Peyer's patch (tissue), 4 donors: ENCODE measurements at places on chromosomes 1 and 21.

DNA sequence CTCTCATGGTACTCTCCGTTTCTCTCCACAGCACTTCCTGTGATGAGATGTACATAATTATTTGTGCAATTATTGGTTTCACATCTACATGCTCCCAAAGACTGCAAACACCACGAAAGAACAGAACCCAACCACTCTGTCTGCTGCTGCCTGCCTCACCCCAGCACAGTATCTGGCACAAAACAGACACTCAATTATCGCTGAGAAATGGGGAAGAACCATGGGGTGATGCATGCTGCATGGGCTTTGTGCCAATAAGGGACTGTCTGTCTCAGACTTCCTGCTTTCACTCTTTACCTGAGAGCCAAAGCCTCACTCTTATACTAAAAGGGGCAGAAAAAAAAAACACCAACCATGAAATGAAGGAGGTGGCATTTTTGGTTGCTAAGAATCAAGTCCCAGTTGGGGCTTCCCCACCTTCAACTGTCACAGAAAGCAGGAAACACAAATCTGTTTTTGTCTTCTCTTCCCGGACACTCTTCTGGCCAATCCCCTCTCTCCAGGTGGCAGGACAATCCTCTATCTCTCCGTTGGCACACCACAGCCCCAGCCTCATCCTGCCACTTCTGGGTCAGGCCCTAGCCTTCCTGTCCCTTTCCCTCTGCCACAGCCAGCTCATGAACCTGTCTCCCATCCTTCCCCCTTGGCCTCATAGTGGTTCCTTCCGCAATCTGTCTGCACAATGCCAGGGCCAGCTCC lies 82.0 kb downstream of the TGFBR3 start:
- DNase-seq = peak; percentile 64

DNA sequence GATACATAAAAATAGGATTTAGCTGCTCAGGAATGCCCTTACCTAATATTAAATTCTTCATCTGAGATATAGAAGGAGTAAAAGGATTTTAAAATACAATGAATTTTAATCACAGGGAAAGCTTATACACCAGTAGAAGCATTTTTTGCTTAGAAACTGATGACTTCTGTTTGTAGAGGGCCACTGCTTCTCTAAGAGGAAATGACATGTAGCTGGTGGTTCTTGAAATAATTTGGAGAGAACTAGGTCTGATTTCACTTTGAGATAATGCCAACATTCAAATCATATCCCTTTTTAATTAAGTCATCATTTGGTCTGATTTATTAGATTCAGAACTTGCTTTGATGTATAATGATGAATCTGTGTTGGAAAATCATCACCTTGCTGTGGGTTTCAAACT lies 166.6 kb upstream of the SGIP1 start:
- DNase-seq = no peak

GRCh38 chr1:40462956-40463590 lies 12.8 kb downstream of the ZFP69B start:
- DNase-seq = no peak

- DNase-seq = no peak
These were observed 267.0 kb downstream of the KCTD3 start for GRCh38 chr1:215833941-215834729.

DNA sequence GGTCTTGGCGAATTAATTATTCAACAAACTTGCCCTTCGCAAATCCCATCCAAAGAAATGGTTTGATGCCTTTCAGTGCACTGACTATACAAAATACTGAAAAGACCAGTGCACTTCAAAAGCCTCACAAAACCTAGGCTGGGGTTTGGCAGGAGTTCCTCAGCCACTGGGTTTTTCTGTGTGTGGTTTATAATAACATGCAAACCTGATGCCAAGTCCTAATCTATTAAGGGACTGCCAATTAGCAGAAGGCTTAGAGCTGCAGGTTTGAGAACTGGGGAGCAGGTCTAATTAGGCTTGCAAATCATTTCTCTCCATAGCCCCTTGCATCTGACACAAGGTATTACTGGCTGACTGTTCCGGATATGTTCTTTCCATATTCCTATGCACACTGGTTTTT lies 27.7 kb downstream of the PLPP3 start:
- no peak for DNase-seq

DNA sequence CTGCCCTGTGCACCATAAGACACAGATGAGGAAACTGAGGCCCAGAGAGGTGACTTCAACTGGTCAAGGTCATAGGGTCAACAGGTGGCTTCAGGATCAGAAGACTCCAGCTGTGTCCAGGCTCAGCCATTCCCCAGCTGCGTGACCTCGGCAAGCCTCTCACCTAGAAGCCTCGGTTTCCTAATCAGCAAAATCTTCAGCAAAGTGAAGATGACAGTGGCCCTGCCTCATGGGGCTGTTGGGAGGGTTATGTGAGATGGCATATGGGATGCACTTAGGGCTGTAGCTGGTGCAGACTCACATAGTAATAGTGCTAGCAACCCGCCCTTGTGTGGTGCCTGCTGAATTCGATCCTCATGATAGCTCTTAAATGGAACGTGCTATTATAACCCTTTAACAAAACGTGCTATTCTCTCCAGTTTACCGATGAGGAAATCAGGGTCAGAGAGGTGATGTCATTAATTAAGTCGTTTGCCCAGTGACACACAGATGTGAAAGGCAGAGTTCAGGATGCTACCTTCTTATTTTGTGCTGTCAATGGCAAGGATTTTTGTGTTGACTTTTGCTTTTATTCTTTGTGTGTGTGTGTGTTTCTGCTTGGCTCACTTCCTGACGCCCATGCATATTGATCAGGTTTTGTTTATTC lies 472.9 kb downstream of the MATN1 start:
- DNase-seq = no peak

- no peak for DNase-seq
These were observed 134.2 kb upstream of the HP1BP3 start for GRCh38 chr1:20921285-20921684.

DNA sequence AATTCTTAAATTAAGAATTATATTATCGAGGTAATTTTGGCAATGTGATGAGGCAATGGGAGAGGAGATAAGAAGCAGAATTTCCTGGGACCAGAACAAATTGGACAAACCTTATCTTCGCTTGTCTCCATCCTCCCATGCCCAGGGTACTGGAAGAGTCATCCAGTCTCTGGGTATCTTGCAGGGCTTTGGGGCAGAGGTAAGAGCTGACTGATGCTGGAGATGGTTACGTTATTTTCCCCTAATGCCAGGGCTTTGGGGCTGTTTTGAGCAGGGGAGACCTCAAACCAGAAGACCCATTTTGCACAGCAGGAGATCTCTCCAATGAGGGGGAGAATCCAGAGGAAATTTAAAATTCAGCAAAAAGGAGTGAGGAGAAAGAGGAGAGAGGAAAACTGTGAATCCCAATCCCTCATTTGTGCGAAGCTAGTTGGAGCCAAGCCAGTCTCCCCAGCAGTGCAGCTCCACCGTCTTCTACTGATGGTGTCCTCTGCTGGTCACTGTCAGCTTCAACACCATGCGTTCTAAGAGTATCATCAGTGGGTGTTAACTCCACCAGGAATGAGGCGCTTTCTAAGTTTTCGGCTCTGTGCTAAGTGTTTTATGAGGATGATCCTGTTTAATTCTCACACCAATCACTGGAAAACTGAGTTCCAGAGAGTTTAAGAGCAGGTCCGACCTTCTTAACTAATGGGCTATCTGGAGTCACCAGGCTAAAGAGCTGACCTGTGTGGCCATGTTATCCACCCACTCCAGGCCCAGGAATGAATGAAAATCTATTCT lies 86.8 kb upstream of the CD34 start:
- DNase-seq = peak; percentile 56

DNA sequence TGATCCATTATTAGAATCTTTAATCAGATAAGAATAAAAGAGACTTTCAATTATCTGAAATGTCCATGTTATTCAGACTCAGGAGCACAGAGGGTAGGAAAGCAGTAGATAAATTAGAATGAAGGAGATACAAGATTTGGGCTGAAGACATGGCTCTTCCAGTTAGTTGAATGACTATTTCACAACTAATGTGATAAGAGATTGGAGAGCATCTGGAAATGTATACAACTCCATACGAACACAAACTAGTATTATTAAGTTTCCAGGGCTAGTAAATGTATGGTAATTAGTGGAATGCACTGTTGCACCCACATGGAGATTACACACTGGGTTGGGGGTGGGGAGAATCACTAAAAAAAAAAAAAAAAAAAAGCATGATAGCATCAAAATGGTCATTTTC lies 618.0 kb downstream of the KIF26B start:
- no peak for DNase-seq

GRCh38 chr1:158686111-158687009 lies at the start of gene SPTA1:
Gene SPTA1 (minus strand): TSS chr1:158686715. CDS start chr1:158686517, 198 bp downstream.
- DNase-seq = no peak

- DNase-seq = no peak
These were observed 60.6 kb upstream of the STUM start for GRCh38 chr1:226487921-226488320.

- DNase-seq = no peak
These were observed 104.4 kb upstream of the USP25 start for GRCh38 chr21:15625363-15625762.

GRCh38 chr1:206893380-206893779 lies 3.9 kb upstream of the IL24 start:
- no peak for DNase-seq

GRCh38 chr1:118890851-118891384 lies 97.2 kb downstream of the TBX15 start:
- DNase-seq = no peak

GRCh38 chr21:17519965-17520609 lies 7.2 kb downstream of the CXADR start:
- DNase-seq = no peak

DNA sequence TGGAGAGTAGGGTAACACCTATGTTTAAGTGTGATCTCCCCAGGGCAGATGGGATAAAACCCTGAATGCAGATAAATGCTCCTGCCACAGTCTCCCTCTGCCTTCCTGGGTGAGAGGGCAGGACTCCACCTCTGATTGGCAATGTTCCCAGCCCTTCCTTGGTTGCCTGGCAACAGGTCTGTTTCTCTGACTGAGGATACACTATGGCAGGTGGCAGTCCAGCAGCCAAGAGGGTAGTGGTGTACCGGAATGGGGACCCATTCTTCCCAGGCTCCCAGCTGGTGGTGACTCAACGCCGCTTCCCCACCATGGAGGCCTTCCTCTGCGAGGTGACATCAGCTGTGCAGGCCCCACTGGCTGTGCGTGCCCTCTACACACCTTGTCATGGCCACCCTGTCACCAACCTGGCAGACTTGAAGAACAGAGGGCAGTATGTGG lies at the start of gene DCDC2B:
TSS of gene DCDC2B (plus strand) at position 199 of the 438 bp plus-strand sequence. CDS start at position 204, 5 bp downstream.
- DNase-seq = peak; percentile 92

DNA sequence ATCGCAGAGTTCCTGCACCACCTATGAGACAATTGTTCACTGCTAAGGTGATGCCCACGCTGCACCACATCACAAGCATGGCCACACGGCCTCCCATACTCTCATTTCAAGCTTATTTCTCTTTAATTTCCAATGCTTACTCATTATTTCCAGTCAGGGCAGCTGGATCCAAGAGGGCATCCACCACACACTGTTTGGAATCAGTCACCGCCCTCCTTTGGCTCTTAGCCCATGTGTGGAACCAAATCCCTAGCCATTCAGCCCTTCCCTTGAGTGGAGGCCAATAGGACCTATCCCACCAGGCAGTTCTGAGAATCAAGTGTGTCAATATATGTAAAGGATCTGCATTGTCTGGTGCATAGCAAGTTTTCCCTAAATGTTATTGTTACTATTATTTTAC lies 26.3 kb upstream of the PALMD start:
- no peak for DNase-seq

- DNase-seq = no peak
These were observed 183.2 kb downstream of the TNR start for GRCh38 chr1:175560192-175560591.

DNA sequence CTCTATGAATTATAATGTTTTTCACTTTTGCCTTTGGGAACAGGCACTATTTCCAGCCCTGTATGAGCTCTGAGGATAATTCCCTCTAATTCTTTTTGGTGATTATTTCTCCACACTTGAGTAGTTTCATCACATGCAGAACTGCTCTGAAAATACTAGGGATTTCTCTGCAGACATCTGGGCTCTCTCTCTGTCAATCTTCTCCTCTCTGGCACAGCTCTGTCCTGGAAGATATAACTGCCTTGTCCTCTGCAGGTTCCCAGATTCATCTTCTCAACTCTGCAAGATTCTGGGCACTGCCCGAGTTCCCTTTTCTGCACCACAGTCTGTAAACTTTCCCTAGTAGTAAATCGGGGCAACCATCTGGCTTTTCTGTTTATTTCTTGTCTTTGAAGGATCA lies 131.3 kb upstream of the FMN2 start:
- DNase-seq = no peak

- peak; percentile 50 for DNase-seq
These were observed 50.0 kb upstream of the SLC19A1 start for GRCh38 chr21:45592208-45592619.

DNA sequence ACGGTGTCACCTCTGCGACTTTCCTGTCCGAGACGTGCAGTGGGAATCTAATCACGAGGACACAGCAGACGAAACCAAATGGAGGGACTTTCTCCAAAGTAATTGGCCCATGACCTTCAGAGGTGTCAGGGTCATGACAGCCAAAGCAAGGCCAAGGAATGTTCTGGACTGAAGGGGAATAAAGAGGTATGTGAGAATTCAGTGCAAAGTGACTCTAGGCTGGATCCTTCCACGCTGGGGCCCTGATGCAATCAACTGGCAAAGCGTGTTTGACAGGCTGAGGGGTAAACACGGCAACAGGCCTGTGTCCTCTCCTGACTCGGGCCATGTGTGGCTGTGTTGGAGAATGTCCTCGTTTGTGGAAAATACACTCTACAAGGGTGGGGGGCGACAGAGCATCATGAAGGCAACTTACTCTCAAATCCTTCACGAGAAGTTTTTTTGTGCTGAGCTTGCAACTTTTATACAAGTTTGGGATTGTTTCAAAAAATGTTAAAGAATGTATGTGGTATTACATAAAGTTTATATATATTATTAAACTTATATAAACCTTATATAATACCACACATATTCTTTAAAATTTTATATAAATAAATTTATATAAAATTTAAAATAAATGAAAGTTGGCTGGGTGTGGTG lies 1.7 kb downstream of the CFAP74 start:
- no peak for DNase-seq

DNA sequence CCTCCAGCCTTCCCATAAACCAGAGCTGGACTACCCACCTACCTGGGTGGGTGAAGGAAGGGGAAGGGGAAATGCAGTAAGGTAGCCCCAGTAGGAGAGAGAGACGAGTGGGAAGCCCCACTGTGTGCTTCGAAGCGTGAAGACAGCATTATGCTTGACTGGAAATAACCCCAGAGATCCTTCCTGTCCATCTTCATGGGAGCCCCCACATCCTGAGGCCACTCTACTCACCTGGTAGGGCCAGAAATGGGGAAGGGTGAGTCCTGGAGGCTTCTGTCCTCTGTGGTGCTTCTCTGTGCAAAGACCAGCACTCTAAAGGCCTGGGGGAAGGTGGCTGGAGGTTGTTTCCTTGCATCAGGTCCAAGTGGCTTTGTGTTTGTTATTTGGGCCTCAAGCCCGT lies 10.0 kb upstream of the RASSF5 start:
- DNase-seq = no peak

DNA sequence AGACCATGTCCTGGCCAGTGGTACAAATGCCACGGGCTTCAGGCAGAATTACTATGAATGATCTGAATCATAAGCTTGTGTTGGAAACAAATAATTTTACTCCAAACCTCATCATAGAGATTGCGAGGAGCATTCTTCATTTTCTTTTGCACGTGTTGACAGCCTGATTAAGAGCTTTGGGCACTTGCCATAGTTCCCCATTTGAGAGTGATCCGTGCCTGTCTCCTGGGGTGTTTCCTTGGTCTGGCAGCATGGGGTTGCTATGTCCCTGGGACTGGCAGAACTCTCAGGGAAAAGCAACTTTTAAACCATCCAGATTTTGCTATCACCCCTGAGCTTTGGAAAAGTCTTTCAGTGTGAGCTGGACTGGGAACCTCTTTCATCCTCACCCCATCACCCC lies 54.3 kb upstream of the KCNJ6 start:
- no peak for DNase-seq
